Effector memory CD4-positive, alpha-beta T cell (primary cell): ENCODE measurements at places on chromosomes 2 and 18.

- no peak for DNase-seq
These were observed 20.9 kb downstream of the LYG1 start for GRCh38 chr2:99279969-99280695.

DNA sequence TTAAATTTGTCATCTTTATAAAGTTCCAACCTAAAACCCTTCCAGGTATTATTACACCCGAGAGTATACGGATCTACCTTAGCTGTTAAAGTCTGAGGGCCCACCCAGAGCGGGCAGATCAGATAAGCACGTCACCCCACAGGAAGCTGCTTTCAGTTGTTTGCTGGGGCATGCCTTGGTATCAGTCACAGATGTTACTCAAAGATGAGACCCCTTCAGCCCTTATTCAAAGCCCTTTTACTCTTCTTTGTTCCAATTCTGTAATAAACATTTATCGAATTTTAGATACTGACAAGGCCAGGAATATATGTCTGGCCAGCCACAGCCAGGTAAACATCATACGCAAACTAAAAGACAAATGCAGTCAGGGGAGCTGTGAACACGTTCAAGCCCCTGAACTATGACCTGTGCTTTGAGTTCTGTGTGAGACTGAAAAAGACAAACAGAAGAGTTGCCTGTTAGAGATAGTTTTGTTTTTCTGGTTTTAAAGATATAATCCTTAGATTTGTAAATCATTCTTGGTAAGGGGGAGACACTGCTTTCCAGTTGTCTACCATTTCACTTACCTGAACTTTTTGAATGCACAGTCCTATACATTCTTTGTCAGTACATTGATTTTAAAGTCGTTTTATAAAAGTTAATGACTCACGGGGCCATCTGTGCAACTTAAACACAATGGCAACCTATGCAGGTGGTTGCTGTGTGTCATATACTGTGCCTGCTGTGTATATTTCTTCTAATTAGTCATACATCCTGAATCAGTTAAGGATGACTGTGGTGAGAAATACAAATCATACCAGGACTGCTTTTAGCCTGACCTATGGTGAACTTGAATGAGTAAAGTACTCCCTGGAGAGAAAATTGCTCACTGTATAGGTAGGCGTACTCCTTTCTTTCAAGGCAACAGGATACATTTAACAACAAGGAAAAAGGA lies 100.5 kb upstream of the ITPRID2 start:
- DNase-seq = no peak

- DNase-seq = no peak
These were observed 22.3 kb downstream of the DOK1 start for GRCh38 chr2:74576863-74577229.

DNA sequence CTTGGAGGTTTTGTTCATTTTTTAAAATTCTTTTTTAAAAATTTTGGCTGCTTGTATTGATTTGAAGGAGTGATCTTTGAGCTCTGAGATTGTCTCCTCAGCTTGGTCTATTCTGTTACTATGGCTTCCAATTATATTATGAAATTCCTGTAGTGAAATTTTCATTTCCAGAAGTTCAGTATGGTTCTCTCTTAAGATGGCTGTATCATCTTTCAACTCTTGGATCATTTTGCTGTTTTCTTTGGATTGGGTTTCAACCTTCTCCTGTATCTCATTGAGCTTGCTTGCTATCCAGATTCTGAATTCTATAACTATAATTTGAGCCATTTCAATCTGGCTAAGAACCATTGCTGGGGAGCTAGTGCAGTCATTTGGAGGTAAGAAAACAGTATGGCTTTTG lies 270.8 kb upstream of the NT5C1B start:
- no peak for DNase-seq

DNA sequence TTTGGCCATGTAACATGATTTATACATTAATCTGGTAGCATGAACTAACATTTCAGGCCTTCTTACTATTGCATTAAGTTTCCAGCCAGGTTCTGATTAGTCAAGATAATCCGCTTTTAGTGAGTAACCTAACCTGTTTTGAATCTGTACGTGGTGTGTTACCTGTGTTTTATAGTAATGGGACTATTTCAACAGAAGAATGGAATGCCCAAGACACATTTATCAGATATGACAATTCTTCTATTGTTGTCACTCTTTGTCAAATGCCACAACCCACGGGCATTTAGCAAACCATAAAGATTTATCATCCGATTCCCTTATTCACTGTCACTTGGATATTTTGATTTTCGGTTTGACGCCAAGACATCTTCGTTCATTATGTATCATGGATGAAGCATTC lies 117.9 kb downstream of the ETAA1 start:
- no peak for DNase-seq

GRCh38 chr2:236711440-236711839 lies 141.8 kb downstream of the ACKR3 start:
- DNase-seq = no peak

GRCh38 chr18:48314690-48315089 lies 94.5 kb downstream of the ZBTB7C start:
- DNase-seq = no peak

DNA sequence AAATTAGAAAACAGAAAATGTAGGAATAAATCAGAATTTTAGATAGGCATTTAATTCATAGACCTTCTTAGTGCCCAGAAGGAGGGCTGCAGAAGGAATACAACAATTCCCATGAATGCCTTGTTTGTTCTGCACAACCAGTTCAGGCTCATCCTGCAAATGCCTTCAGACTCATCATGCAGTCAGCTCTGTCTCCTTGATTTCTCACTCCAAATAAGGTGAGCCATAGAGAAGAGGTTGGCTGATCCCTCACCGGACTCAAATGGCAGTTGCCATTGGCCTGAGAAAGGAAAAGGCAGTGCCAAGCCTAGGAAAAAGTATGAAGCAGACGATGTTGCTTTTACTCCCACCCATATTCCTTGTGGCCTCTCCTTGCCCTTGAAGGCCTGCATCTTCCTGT lies 50.3 kb downstream of the DSC3 start:
- no peak for DNase-seq

DNA sequence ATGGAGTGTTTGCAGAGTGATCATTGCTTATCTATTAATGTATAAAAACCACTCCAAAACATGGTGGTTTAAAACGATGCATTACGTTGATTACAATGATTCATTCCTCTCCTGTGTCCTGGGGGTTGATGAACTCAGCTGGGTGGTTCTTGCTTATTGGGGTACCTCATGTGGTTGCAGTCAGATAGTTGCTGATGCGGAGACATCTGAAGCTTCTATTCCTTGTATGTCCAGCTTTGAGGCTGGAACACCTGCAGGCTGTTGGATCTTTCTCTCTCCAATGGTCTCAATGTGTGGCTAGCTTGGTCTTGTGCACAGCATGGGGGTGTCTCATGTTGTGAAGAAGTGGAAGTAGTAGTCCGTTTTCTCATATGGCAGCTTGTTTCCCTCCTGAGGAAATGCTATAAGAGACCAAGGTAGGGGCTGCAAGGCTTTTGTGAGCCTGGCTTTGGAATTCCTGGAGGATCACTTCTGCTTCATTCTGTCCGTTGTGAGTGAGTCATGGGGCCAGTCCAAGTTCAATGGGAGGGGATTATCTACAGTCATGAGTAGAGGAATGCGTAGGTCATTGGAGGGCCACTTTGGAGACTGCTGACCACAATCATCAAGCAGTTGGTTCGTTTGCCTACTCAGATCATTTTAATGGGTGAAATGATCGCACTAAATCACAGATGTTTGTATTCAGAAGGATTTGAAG lies 601.0 kb downstream of the SLC4A3 start:
- DNase-seq = no peak

DNA sequence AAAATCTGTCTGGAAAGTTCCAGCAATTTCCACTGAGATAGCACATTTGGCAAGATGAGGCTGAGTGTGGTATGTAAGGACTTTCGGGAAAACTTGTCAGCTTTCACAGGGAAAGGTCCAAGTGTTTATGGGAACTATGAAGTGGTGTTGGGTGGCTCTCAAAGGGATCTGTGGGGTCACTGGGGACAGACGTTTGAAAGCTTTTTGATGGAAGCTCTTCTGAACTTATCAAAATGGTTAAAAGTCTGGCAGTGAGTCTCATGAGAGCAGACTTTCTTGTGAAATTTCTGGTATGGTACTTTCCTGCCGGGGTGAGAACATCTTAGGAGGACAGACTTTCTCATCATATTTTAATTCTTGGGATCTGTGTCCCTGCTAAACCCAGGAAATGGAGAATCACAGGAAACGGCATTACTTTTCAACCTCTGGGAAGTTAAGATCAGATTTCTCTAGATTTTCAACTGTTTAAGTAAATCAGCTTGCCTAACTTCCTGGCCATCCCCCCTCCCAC lies 546.3 kb upstream of the ZEB2 start:
- no peak for DNase-seq

- DNase-seq = no peak
These were observed 413.5 kb downstream of the PTPRM start for GRCh38 chr18:7980656-7981055.

- no peak for DNase-seq
These were observed 442.8 kb upstream of the SYT4 start for GRCh38 chr18:43720041-43720440.

GRCh38 chr2:213496226-213496625 lies 212.0 kb downstream of the SPAG16 start:
- no peak for DNase-seq
